Activated CD8-positive, alpha-beta T cell treated with anti-CD3 and anti-CD28 coated beads, Interleukin-2, amount 10 ng/mL, durations not matched to agents 7 days and 5 days (primary cell): ENCODE measurements at places on chromosomes 5 and 9. TPM values are rescaled to one million over a fixed set of nuclear protein-coding genes. Genes with fewer than 3 reads are reported as not detected.

AK8 gene
- total RNA-seq: 0.39 TPM

DNA sequence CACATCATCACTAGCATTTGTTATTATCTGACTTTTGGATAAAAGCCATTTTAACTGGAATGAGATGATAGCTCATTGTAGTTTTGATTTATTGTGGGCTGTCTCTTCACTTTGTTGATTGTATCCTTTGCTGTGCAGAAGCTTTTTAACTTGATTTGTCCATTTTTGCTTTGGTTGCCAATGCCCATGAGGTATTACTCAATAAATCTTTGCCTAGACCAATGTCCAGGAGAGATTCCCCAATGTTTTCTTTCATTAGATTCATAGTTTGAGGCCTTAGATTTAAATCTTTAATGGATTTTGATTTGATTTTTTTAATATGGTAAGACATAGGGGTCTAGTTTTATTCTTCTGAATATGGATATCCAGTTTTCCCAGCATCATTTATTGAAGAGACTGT, 28.8 kb upstream of the SMARCA2 start:
- DNase-seq: no peak

- no peak for DNase-seq
These were observed 46.8 kb upstream of the FUBP3 start for GRCh38 chr9:130532426-130533080.

DNA sequence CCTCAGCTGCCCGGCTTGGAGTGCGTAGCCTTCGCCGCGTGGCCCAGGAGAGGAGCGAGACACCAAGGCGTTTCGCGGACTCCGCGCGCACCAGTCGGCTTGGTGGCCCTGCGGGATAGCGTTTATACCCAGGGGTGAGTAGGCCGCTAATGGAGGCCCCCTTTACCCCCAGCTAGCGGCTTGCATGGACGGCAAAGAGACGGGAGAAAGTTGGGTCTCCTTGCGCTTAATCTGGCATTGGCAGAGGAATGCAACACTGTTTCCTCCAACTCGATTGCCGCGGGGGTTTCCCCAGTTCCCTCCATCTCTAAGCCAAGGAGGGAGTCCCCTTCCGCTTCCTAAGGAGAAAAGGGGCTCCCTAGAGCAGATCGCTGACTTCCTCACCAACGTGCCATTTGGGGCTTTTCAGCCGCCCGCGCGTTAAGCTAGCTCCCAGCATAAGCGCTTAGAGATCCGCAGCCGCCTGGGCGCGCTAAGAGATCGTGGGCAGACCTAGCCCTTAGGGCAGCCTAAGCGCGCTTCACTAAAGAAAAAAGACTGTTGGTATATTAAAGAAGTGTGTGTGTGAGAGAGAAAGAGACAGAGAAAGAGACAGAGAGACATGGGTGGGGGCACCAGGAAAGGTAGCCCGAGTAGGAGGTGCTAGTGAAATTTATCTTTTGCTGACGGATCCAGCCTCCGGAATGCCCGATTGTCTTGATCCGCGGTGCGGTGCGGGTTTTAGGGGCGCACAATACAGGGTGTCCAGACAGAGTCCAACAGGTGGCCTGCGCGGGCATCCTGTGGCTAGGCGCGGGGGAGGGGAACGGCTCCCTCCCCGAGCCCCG, 597.9 kb upstream of the SGCD start:
- no peak for DNase-seq

GFI1B gene
- not detected for total RNA-seq

IFNB1 gene
- not detected for total RNA-seq

GRCh38 chr5:30112867-30113266, 1080.6 kb upstream of the CDH6 start:
- DNase-seq: no peak

TLX3 gene
- not detected for total RNA-seq

ARL14EPL gene
- total RNA-seq: not detected

GRCh38 chr5:93572101-93572607, 8.9 kb downstream of the NR2F1-AS1 start:
- DNase-seq: no peak

GRCh38 chr5:56616454-56617160, 198.7 kb upstream of the MAP3K1 start:
- DNase-seq: no peak

GRCh38 chr9:112765281-112765680, 14.7 kb downstream of the SNX30 start:
- DNase-seq: no peak

SV2C gene
- total RNA-seq: not detected

GRCh38 chr5:37816331-37816730, 23.5 kb downstream of the GDNF start:
- no peak for DNase-seq

GABRA1 gene
- total RNA-seq: not detected

UNC13B gene
- 0.57 TPM for total RNA-seq

FGD3 gene
- 107 TPM for total RNA-seq

- DNase-seq: no peak
These were observed 104.1 kb downstream of the CMYA5 start for GRCh38 chr5:79793722-79794121.

ADGRV1 gene
- total RNA-seq: 0.26 TPM

DNA sequence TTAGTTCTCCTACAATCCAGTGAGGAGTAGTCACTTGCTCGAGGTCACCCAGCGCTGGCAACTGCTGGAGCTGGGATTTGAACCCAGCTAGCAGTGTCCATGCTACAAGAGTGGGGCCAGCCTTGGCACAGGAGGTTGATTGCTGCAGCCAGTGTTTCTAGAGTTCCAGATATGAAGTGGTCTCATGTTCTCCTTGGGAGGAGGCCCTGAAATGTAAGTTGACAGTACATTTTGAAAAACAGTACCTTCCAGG, 802 bp downstream of the CCDC107 start:
- no peak for DNase-seq

NUDT12 gene
- 0.29 TPM for total RNA-seq

ORM2 gene
- total RNA-seq: not detected

DNA sequence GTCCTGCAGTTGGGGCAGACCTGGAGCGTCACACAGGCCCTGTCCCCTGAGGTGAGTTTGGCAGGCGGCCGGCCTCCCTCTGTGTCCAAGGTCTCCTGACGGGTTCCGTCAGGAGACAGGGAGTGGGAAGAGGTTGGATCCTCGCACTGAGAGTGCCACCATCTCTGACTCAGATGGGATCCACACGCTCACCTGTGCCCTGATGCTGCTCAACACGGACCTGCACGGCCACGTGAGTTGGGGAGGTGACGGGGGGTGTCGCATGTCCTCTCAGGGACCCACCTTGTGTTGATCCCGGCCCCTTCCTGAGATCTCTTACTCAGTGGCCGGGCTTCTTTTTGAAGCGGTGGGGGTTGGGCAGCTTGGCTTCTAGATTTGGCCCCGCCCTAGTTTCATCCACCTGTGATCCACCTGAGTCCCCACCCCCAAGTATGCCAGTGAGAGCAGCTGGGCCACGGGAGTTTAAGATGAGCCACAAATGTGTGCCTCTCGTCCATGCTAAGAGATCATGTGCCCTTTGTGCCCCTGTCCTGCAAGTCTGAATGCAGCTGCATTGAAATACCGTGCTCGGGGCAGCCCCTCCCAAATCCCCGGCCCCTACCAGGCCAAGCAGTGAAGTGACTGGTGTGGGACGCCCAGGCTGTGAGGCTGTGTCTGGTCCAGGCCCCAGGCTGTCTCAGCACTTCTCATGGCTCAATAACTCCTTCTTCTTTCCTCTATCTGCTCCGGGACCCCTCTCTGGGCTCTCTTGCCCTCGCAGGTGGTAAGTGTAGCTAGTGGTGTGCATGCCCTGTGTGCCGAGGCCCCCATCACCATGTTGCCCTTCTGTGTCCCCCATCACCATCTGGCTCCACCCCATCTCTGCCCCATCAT, 27.2 kb downstream of the PSD2 start:
- no peak for DNase-seq

DNA sequence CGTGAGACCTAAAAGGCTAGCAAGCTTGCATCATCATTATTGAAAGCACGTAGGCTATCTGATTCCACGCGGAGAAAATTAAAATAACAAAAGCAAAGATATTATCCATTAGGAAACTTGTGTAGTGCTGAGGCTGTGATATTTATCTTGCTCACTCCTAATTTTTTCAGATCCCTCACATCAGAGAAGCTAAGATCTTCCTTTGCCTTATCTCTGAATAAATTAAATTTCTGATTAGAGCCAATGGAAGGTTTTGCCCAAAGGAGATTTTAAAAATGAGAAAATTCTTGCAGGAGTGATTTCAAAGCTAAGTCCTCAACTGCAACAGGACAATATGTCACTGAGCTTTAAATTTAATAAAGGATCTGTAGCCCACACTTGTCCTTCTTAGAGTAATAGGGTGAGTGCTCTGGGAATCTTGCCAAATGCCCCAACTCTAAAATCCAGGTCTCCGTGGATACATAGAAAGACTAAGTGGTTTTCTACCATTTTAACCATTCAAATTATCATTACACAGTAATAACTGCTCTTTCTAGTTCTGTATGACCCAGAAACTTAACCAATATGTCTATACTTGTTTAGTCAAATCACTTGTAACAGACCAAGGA, 295.0 kb downstream of the CAAP1 start:
- no peak for DNase-seq

GRCh38 chr5:145661737-145662485, 173.2 kb downstream of the PRELID2 start:
- DNase-seq: no peak

DNA sequence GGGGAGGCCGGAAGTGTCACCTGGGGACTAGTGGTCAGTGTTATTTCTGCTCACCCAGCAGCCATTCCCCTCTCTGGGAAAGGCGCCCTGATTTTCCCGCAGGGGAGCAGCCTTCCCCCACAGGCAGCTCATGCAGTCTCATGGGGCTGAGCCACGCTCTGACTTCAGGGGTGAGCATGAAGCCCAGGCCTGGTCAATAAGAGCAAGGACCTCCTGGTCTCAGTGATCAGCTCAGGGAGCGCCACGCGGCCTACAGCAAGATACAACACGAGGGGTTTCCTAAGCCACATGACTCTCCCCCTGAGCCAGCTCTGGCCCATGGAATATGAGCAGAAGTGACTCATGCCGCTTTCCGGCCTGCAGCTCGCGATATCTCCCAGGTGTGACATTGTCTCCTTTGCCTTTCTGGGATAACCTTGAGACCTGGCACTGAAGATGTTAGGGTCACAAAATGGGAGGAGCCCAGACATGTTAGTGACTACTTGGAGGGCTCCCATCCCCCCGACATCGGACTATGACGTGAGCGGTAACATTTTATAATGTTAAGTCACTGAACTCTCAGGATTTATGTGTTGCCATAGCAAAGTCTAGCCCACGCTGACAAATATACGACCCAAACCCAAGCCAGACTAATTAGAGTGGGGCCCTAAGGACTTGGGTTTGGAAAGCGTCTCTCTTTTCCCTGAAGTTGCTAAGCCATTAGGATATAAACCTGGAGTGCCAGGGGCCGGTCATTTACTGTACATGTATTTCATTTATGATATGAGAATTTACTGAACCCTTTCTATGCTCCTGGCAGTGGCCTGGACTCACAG, 46.5 kb upstream of the GFPT2 start:
- no peak for DNase-seq

GRCh38 chr5:95102080-95102479, 182.8 kb downstream of the MCTP1 start:
- DNase-seq: no peak
